ENCODE measurements at places on chromosomes 1 and 21.
A peak's percentile ranks its signal among the peaks of the same experiment; 100 is the strongest.

- no peak for DNase-seq
These were observed 274.1 kb downstream of the TRABD2B start for GRCh38 chr1:47722909-47723580.

- no peak for DNase-seq
These were observed 296.7 kb upstream of the USP25 start for GRCh38 chr21:15433091-15433490.

GRCh38 chr1:162663589-162664106, 31.4 kb downstream of the DDR2 start:
- peak; percentile 78 for DNase-seq

DNA sequence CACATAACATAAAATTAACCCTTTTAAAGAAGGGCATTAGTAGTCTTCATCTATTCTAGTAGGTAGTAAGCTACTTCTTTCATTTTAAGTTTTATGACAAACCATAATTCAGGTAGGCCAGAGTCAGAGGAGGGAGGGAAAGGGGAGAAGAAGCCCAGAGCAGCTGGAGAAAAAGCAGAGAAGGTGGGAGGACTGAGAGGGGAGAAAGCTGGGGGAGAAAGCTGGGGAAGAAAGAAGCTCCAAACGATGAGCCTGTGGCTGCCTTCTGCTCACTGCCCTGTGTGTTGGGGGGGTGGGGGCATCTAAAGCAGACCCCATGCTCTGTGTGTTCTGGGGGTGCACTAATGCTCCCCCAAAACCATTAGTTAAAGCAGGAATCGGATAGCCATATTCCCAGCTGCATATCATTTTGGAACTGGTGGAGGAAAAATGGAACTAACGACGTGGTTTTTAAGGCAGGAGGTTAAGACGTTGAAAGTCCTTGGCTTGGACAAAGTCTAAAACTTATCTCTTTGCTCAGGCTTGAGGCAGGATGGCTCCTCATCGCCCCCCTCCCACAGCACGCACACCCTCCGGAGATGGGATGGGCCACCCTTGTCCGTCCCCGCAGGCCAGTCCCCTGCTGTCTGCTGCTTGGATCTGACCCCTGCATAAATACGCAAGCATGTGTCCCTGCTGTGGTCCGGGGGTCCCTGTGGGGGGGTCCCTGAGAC, 184.2 kb downstream of the DYRK1A start:
- no peak for DNase-seq

DNA sequence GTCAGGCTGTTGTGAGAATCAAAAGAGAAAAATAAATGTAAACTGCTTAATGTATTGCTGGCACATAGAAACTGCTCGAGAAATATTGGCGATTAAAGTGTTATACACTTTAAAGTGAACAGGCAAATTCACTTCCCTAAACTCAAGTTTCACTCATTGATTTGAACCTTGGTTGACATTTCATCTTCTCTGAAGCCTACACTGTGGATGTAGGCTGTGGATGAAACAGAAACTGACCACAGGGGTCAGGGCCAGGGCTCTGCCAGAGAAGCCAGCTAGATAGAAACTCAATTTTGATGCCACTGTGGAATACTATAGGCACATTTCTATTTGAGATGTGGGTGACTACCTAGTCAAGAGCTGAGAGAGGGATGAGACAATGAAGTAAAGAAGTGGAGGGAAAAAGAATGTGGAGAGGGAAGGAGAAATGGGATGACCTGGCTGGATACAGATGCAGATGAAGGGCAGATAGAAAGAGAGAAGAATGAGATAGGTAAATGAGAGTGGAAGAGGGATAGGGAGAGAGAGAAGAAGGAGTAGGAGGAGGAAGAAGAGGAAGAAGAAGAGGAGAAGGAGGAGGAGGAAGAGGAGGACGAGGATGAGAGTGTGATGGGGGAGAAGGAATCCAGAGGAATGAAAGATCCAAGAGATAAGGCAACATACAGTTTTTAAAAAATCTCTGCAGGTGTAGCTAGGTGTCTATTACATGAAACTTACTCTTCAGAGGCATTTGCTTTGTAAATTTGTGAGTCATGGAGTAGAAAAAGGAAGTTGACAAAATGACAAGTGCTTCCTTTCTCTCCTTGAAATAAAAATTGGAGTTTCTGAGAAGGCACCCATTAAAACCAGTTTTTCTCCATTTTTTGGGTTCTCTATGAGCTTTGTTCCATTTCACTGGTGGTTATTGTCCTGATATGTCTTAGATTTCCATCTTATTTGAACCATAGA, 17.4 kb upstream of the CD1D start:
- DNase-seq = no peak

DNA sequence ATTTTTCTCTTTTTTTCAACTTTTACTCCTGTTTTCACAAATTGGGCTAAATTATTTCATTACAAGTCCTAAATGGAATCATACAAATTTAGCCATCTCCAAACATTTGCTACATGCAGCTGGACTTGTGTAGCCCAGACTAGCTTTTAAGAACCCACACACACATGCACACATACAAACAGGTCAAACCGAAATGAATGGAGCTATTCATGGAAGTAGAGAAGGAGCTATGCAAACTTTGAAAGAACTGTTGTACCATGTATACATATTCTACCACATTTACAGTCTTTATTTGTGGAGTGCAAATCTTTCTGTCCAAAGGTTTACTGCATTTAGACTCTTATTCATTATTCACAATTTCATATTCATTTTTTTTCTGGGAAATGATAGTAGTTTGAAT, 189.1 kb upstream of the RNPC3 start:
- DNase-seq = no peak

DNA sequence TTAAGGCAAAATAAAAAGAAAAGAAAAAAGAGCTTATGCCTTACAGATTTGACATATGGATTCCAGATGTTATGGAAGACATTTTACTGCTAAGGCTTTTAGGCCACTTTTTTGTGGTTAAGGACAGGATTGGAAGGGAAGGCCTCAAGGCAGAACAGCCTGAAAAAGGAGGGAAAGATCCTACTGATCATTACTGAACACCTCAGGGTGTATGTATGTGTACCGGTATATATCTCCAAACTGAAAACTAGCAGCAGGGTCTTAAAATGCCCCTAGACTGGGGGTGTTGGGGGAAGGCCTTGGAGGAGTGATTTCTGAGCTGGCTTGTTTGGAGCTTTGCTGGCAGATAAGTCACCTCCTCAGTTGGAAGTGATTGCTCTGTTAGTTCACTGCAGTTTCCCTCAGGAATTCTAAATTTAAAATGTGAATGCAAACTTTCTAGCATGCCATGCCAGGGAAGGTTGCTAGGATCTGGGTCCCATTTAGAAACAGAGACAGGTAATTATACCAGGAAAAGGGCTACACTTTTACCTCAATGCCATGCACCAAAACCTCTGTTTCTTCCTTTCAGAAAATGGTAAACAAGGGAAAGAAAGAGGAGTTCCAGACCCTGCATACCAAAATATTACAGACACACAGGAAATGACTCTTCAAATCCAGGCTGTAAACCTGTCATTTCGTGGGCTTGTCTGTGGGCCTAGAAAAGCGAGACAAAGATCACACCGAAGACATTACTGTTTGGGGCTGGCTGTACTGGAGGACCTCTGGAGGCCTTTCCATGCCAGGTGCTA, 15.0 kb downstream of the C1orf52 start:
- DNase-seq = peak; percentile 80

DNA sequence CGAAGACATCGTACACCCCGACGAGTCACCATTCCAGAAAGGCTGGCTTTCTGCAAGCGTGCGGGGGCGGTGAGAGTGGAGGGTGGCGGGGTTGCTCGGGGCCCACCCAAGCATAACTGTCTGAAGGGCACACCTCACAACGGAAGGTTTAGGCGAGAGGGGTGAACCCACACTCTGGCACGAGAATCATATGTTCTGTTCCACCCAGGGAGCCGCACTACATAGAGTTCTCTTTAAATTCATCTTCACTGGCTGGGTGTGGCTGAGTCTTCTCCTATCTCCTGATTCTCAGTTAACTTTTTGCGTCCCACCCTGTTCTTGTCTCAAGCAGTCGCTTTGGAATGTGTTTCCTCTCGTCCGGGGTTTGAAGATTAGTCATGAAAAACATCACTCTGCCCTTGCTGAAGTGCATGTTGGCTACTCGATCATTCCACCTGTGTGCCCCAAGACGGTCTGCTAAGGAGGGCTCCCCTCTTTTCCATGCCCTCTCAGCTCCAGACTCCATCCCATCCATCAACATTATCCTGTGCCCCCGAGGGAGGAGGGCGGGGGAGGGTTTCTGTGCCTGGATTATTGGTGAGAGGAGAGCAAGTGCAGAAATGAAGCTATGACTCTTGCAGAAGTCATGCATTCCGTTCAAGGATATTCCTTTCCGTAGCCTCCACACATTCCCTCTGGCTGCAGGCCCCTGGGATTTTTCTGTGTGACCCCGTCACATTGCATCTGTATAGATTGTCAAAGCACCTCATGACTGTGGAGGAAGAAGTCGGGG, 53.5 kb upstream of the CD34 start:
- DNase-seq = no peak

DNA sequence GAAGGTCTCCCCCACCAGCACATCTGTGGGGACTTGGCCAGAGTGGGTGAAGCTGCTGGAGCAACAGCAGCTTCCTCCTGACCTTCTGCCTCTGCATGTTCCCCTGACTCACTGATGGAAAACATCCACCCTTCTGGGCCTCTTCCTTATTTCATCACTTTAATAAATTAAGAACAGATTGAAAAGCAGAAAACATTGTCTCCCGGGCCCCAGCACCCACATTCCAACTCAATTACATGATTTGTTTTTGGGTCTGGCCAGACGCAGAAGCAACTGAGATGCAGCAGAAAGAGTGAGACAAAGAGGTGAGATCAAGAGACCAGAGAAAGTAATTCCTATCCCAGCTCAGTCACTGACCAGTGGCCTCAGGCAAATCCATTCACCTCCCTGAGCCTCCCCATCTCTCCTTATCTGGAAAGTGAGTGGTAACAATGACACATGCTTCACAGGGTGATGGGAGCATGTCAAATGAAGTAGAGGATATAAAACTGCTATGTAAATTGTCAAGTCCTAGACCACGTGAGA, 157.1 kb downstream of the ELAVL4 start:
- DNase-seq = no peak

- no peak for DNase-seq
These were observed 245.6 kb upstream of the VAMP3 start for GRCh38 chr1:7525338-7526063.

DNA sequence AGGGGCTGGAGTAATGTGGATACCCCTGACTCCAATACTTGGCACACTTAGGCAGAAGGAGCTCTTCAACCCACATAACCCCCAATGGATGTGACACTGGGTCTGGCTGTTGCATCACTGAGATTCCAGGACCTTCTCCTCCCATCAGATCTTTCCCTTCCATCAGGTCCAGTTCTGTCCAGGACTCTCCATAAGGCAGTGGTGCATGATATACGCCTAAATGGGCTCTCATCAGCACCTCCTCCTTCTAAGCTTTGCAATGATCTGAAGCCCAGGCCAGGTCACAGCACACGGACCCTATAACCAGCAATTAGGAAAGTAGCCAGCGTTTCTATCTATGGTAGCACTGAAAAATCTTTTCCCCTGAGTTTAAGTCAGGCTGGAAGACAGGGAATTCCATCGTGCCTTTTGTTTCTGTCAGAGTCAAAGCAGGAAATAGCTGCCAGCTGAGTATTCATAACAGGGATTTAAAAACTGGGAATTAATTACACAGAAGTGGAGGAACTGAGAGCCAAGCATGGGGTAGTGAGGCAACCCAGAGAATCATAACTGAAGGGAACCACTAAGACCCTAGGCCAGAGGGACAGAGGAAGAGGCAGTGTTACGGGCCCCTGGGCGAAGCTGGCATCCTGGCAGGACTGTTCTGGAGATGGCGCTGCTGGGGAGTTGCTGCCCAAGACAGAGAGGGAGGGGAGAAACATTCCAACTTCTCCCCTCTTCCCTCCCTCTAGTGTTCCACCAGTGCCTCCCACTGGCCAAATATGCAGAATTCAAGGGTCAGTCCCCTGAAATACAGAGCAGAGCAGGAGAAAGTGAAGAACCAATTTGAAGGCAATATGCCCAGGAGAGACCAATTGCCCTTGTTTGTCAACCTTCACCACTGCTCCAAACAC, 37.5 kb upstream of the HOOK1 start:
- peak; percentile 66 for DNase-seq

DNA sequence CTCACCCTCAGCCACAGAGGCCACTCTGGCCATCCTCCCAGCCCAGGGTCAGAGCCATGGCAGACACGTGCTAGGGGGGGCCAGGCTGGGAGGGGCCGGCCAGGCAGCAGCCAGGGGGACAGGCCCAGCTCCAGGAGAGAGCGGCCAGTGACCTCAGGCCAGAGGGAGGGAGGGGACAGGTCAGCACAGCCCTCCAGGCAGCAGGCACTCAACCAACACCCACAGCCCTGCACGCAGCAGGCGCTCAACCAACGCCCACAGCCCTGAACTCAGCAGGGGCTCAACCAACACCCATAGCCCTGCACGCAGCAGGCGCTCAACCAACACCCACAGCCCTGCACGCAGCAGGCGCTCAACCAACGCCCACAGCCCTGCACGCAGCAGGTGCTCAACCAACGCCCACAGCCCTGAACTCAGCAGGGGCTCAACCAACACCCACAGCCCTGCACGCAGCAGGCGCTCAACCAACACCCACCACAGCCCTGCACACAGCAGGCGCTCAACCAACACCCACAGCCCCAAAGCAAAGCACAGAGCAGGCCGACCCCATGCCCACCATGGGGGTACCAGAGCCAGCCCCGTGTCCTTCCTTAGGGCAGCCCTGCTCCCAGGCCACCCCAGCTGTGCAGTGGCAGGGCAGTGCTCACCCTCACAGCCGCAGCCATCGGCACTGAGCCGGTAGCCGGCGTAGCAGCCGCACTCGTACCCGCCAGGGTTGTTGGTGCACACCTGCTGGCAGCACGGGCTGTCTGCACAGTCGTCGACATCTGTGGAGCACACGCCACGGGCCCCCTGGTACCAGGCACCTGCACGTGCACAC, 55.9 kb downstream of the ARHGEF16 start:
- no peak for DNase-seq

DNA sequence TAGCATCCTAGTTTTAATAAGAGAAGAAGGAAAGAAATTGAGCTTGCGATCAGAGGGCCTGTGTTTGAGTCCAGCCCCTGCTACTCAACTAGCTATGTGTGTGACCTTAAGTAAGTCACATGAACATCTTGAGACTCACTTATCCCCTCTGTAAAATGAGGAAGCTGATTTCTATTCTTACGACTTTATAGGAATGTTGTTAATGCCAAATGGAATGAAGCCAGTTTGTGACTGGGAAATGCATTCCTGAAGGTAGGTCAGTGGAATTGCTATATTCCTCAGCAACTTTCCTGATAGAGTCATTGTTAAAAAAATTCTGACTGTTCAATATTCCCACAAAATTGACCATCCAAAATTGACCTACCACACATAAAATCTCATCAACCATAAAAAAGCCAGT, 14.9 kb downstream of the FASLG start:
- no peak for DNase-seq

All from HCEC 1CT (cell line).